Thyroid gland (tissue), 4 donors: ENCODE measurements at places on chromosomes 13 and 19.
A peak's percentile ranks its signal among the peaks of the same experiment; 100 is the strongest.

GRCh38 chr19:15248648-15249527 lies 16.6 kb upstream of the EPHX3 start:
- peak; percentile 41 for DNase-seq
- peaks cover 4% of the 10 kb centered on the region for H3K4me1 ChIP-seq
- peak overlapping the region; percentile 54 for H3K27ac ChIP-seq
- no peak overlapping the region for H3K4me3 ChIP-seq

DNA sequence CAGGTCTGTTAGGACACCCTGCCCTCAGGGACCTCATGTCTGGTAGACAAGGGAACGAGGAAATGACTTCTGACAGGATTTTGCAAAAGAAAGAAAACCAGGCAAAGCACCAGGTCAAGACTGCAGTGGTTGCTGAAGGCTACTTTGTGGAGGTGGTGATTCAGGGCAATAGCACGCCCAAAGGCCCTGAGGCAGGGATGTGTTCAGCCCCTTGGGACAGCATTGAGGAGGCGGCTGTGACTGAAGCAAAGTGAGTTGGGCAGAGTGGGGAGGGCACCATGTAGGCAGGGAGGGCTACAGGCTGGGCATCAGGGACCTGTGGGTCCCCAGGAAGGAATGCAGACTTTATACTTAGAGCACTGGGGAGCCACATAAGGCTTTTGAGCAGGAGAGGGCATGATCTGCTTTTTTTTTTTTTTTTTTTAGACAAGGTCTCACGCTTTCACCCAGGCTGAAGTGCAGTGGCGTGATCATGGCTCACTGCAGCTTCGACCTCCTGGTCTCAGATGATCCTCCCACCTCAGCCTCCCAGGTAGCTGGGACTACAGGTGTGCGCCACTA lies 10.8 kb upstream of the HOMER3 start:
- H3K27ac ChIP-seq: no peak overlapping the region
- DNase-seq: no peak
- H3K27me3 ChIP-seq: no peaks in the 10 kb centered on the region
- H3K4me1 ChIP-seq: no peaks in the 10 kb centered on the region

DNA sequence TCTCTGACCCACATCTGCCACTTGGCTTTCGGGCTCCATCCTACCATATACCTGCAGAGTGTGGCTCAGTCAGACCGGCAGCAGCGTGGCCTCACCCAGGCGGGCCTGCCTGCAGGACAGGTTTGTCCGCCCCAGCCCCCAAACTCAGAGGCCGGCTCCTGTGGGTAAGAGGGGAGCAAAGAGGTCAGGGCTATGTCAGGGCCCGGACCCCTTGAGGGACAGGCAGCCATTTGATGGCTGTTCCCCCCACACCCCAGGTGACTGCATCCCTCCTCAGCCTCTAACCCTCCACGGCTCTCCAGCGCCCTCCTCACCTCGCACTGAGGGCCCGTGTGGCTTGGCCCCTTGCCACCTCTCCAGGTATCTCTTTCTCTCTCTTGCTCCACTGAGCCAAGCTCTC lies 12.3 kb upstream of the ZBTB32 start:
- H3K27me3 ChIP-seq: no peaks in the 10 kb centered on the region
- no peaks in the 10 kb centered on the region for H3K36me3 ChIP-seq
- H3K27ac ChIP-seq: no peak overlapping the region
- no peaks in the 10 kb centered on the region for H3K4me1 ChIP-seq
- DNase-seq: no peak
- H3K4me3 ChIP-seq: no peak overlapping the region

DNA sequence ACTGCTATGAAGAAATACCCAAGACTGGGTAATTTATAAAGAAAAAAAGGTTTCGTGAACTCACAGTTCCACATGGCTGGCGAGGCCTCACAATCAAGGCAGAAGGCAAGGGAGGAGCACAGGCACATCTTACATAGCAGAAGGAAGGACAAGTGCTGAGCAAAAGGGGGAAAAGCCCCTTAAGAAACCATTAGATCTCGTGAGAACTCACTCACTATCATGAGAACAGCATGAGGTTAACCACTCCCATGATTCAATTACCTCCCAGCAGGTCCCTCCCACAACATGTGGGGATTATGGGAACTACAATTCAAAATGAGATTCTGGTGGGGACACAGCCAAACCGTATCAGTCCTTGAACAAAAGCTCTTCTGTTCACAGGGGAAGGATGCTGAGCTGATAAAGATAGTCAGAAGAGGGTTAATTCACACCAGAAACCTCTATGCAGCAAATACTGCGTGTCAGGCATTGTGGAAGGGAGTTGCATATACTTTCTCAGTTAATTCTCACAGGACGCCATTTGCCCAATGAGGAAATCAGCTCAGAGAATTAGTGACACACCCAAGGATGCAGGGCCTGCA lies 246.2 kb downstream of the FOXO1 start:
- DNase-seq: no peak
- no peaks in the 10 kb centered on the region for H3K27me3 ChIP-seq
- no peaks in the 10 kb centered on the region for H3K36me3 ChIP-seq
- H3K27ac ChIP-seq: no peak overlapping the region
- no peaks in the 10 kb centered on the region for H3K4me1 ChIP-seq
- no peak overlapping the region for H3K4me3 ChIP-seq

DNA sequence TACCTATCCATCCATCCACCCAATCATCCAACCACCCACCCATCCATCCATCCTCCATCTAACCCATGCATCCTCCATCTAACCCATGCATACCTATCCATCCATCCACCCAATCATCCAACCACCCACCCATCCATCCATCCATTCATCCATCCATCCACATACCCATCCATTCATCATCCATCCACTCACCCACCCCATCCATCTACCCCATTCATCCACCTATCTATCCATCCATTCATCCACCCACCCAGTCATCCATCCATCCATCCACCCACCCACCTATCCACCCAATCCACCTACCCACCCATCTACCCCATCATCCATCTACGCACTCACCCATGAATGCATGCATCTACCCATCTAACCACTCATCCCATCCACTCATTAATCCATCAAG lies 6.6 kb downstream of the MICOS13 start:
- H3K4me3 ChIP-seq: no peak overlapping the region
- H3K27ac ChIP-seq: no peak overlapping the region
- DNase-seq: no peak
- no peaks in the 10 kb centered on the region for H3K4me1 ChIP-seq
- no peaks in the 10 kb centered on the region for H3K27me3 ChIP-seq
